T47D (cell line): ENCODE measurements at places on chromosomes 16 and 17.
A peak's percentile ranks its signal among the peaks of the same experiment; 100 is the strongest.

GRCh38 chr17:49646391-49647255 is 31.3 kb downstream of the SPOP start:
- no peak for DNase-seq

- DNase-seq: no peak
These were observed 92.8 kb upstream of the ZNF469 start for GRCh38 chr16:88289968-88290401.

GRCh38 chr16:27340654-27341053 is 26.9 kb downstream of the IL4R start:
- DNase-seq: no peak

DNA sequence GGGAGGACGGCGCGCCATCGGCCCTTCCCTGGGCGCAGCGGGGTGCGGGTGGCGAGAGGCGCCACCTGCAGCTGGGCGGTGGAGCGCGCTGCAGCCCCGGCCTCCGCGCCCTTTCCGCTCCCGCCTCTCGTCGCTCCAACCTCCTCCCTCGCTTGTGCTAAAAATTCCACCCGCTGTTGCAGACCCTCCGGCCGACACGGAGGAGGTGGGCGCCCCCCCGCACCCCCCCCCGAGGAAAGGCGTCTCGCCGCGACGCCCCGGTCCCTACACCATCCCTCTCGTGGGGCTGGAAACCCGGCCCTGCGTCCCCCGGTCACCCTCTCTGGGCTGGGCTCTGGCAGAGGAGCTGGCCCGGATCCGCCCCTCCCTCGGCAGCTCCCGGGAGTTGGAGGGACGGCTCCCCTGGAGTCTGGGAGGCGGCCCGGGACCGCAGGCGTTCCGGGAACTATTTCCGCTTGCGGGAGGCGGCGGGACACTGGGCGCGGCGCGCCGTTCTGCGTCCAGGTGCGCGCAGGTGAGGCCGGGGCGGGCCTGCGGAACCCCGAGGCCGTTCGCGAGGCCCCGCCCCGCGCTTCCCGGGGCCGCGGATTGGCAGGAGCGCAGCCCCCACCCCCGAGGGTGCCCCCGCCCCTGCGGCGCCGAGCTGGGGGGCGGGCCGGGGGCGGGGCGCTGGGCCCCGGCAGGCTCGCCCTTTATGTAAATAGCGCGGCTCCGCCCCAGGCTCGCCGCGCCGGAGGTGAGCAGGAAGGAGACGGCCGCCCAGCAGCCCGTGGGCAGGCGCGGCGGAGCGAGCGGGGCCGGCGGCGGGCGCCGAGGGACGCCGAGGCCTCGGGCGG is at the start of gene LLGL2:
Gene LLGL2 (plus strand): TSS at position 728 of the 836 bp plus-strand sequence. CDS start 17,730 bp downstream, outside the sequence.
- peak; percentile 98 for DNase-seq

GRCh38 chr17:35341411-35341992 is 31.9 kb downstream of the SLFN11 start:
- no peak for DNase-seq
